Retinal pigment epithelial cell (primary cell): ENCODE measurements at places on chromosomes 2 and 18.

GRCh38 chr2:73859721-73860586 lies 31.2 kb downstream of the STAMBP start:
- DNase-seq, result no peak

DNA sequence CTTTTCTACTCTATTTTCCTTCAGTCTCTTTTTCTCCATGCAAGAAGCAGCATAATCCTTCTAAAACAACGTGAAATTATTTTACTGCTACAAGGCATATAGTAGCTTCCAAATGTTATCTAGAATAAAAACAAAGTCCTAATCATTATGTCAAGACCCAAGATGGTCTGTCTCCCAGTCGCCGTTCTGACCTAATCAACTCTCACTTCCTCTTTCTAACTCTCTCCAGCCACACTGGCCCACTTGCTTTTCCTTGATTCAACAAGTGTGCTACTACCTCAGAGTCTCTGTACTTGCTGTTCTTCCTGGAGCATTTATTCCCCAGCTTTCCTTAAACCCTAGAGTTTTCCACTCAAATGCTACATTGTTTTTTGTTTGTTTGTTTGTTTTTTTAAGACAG lies 1491.2 kb downstream of the LRP1B start:
- DNase-seq, result no peak

DNA sequence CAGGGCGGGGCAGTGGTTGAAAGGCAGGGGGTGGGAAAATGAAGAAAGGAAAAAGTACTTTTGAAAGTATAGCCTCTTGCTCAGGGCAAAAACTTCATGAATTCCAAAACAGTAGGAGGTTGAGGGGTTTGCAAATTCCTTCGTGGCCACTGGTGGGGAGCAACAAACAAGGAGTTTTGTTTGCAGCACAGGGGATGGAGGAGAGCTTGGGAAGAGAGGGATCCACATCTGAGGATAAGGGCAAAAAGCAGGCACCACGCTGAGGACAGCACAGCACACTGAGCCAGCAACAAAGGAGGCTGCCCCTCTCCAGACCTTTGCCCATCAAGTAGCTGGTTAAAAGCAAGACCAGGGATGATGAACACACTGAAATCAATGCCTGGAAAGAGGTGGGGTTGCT lies 148.9 kb downstream of the TCF4 start:
- DNase-seq, result no peak

- no peak for DNase-seq
Observed at GRCh38 chr2:44642123-44642857, 280.5 kb downstream of the CAMKMT start.

DNA sequence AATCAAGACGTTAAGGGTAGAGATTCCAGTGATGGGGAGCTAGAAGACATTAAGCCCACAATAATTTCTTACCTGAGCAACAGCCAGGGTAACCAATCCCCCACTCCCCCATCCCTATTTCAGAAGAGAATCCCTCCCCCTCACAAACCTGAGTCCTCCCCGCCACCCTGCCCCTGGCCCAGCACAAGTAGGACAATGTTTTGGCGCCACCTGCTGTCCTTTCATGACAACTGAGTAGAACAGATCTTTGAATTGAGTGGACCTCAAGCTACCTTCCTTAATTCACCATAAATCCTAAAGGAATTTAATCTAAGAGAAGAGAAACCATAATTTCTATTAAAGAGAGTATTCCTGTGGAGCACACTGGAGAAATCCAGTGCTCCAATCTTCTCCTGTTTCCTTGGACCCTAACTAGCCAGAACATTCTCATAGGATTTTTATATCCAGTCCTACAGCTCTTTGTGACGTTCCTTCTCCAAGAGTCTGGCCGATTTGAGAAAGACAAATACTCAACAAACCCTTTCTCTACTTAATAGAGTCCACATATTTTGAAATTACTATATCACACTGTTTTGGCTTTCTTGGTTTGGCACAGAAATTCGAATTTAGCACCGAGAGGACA lies 41.1 kb downstream of the NHEJ1 start:
- DNase-seq, result no peak

DNA sequence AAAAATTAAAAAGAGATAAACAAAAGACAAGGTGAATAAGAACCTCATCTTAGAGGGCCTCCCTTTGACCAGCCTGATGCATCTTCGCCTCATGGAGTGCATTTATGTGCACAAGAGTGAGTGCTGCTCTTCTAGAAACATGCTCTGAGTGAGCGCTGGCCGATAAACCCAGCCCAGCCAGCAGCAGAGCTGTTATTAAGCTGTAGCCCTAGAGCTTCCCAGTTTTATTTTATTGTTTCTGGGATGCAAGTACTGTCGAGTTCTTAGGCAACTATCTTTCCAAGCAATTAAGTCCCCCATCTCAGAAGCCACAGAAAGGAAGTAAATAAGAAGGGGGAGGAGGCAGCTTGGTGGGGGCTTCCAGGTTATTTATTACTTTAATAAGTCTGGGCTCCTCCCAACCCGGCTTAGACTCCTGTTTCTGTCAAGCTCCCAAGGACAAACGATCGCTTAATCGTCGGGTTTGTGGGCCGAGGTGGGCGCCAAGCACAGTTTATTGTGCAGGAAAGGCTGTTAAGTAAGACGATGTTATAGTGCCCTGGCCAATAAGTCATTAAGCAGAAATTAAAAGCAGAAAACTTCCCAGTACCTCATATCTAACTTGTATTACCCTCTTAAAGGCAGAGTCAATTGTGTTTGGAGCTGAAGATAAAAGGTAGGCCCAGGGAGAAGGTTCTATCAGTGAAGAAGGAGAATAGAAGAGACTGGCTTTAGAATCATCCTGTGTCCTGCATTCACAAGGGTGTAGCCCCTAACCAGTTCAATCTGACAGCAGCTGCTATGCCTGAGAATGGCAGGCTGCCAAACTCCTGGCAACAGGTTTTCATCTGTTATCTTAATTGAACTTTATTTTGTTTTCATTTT lies 176.3 kb downstream of the PIK3C3 start:
- DNase-seq, result no peak

DNA sequence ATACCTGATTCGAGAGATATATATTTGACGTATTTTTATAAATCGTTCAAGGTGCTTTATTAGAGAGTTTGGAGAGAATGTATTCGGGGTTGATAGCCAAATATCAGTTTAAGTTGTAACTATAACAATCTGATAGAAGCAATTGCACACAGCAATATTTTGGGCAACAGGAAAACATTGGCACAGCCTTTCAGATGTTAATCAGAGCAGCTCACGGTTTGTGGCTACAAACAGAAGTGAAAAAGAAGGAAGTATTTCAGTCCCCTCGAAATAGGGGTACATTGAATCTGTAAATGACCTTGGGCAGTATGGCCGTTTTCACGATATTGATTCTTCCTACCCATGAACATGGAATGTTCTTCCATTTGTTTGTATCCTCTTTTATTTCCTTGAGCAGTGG lies 20.6 kb downstream of the SERPINB10 start:
- no peak for DNase-seq

DNA sequence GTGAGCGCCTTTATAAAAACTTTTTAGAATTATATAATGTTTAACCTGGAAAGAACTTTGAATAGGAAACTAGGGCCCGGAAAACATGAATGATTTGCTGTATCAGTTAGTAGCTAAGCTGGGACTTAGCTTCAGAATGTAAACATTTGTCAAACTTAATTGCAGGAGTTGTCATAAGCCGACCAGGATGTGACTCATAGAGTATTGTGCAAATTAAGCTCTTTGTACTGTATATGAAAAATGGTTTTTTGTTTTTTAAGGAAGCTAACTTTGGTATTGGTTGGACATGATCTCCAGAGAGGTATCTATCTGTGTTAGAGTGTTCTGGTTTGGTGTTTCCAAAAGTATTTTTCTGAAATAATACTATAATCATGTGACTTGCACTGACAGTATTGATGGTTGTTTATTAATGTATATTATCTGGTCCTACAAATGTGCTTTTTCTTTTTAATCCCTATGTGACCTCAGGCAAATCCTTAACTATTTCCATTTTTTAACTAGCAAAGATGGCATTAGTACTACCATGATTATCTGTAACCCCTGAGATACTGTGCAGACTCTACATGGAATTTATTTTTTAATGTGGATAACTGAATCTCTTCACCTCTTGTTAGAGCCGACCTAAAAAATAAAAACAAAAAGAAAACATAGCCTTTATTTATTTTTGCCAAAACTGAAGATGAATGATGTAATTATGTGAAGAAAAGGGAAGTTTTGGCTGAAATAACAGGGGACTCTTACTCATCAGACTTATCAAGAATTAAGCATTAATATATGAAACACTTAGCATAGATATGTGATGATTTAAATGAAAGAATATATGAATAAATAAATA lies 11.7 kb downstream of the YIPF4 start:
- peak; percentile 57 for DNase-seq

DNA sequence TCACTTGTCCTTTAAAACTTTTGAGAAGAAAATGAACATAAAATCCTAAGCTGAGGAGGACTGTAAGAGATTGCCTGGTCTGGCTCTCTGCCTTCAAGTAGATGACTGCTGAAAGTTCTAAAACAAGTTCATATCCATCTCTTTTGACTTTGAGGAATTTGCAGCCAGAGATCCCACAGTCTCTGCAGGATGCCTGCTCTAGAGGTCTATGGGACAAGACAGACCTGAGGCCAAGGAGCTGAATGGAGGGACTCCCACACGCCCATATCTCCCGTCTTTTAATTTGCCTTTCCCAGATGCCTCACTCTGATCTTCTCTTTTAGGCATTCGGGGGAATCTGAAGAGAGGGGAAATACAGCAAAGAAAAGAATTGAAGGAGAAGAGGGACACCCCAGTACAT lies 255.9 kb upstream of the RASGRP3 start:
- DNase-seq, result no peak

DNA sequence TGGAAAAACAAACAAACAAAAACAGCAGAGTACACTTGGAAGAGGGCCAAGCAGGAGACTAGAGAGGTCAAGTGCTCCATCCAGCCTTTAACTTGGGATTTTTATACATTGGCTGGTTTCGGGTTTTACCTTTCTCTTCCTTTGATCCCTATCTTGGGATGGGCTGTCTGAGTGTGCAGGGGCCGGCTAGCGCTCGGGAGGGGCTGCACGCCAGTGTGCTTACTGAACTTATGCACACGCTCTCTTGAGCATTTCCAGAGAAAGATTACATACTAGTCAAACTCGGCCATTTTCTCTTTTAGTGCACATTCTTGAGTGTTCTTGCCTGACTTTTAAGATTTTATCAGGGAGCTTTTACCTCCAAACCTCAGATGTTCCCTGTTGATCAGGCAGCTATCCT lies 707.8 kb downstream of the DSC3 start:
- DNase-seq, result no peak

DNA sequence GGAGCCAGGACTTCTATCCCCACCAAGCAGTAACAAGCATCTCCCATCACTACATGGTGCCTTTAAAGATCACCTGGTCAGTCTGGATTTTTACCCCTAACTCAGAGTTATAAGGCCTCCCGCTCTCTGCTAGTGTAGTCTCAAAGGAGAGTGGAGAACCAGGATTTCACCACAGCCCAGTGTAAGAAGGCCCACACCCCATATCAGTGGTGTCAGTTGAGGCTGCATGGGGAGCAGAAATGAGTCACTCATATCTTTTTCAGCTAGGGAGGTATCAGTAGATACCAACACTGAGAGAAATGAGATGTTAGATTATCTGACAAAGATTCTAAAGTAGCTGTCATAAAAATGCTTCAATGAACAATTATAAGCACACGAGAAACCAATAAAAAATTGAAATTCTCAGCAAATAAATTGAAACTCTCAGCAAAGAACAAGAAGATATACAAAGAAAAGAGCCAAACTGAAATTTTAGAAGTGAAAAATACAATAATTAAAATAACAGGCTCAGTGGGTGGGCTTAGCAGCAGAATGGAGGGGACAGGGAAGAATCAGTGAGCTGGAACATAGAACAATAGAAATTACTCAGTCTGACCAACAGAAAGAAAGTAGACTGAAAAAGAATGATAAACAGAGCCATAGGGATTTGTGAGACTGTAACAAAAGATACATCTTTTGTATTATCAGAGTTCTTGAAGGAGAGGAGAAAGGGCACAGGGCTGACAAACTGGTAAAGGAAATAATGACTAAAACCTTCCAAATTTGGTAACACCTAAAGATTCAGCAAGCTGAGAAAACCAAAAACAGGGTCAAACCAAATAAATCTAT lies 257.7 kb downstream of the ANAPC1 start:
- DNase-seq, result no peak

GRCh38 chr2:86223927-86224560 lies 24.8 kb downstream of the MRPL35 start:
- no peak for DNase-seq

DNA sequence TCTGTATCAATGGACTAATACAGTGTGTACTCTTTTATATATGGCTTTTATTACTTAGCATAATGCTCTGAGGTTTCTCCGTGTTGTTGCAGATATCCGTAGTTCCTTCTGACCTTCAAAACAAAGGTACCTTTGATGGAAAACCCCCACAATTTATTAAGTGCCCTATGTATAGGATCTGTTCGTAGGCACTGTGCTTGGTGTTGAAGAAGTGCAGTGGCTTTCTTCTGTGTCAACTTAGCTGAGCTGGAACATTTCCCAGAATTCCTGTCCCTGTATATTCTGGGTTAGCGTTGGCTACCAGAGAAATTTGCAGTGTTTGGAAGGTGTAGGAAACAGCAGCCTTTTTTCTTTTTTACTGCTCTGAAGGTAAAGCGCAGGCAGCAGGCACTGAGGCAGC lies 56.3 kb upstream of the MSH2 start:
- DNase-seq, result no peak

DNA sequence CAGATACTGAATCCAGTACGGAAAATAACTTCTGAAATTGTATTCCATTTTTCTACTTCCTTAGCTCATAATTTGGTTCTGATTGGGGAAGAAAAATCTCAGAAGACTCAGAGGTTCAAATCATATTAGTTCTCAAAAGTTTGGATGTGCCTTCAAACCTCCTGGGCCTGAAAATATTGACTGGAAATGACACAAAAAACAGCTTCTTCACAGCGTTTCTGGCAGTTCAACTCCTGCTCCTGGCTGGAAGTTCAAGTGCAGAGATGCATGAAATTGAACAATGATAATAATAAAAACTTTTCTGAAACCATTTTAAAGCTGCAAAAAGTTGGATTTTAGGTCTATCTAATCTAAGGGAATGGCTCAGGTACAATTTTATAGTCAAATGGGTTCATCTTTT lies 1459.9 kb upstream of the CELF4 start:
- DNase-seq, result no peak

- DNase-seq, result peak; percentile 12
Observed at GRCh38 chr2:179410552-179411356, 146.1 kb upstream of the SESTD1 start.

GRCh38 chr2:152049541-152049940 lies 49.3 kb downstream of the CACNB4 start:
- no peak for DNase-seq

DNA sequence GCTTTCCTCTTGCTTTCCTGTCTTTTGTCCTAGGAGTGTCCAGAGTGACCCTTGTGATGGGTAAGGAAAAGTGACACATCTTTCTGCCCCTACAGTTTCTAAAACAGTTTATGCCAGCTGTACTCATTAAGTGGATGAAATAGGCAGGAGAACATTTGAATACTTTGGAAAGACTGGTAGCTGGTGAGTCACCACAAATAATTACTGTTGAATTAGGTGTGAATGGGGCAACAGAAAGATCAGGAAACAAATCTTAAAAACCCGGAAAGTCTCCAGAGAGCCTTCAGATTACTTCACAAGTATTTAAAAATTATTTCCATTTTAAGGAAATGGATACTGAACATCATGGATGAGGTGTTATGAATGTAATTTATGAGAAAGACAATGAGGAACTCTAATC lies 278.5 kb downstream of the CLIP4 start:
- no peak for DNase-seq
